ENCODE measurements at places on chromosomes 2 and 18. TPM values are rescaled to one million over a fixed set of nuclear protein-coding genes. Genes with fewer than 3 reads are reported as not detected.

Gene SIX2
- 2.9 TPM for total RNA-seq

Gene EIF2B4
- total RNA-seq = 29.7 TPM

Gene SMCHD1
- 99.0 TPM for total RNA-seq

Gene CIB4
- not detected for total RNA-seq

Gene ABCB11
- not detected for total RNA-seq

Gene AGXT
- not detected for total RNA-seq

Gene PDCL3
- total RNA-seq = 15.4 TPM

Gene PID1
- 13.0 TPM for total RNA-seq

Gene IL36A
- 2.0 TPM for total RNA-seq

Gene CFAP221
- not detected for total RNA-seq

Gene CTAGE1
- total RNA-seq = not detected

Gene C1QL2
- not detected for total RNA-seq

Gene LRATD1
- total RNA-seq = 0.08 TPM

Gene SULT1C2
- 0.27 TPM for total RNA-seq
